ENCODE measurements at places on chromosomes 6 and 20.

GRCh38 chr6:43093436-43094289 is 17.5 kb downstream of the PTK7 start:
- no peak for DNase-seq

GRCh38 chr6:126335210-126335609 is 4.7 kb upstream of the CENPW start:
- DNase-seq, result no peak

- no peak for DNase-seq
Measured at GRCh38 chr20:6265204-6265904, 142.5 kb upstream of the FERMT1 start.

GRCh38 chr6:157029980-157030690 is 253.0 kb downstream of the ARID1B start:
- DNase-seq, result no peak

DNA sequence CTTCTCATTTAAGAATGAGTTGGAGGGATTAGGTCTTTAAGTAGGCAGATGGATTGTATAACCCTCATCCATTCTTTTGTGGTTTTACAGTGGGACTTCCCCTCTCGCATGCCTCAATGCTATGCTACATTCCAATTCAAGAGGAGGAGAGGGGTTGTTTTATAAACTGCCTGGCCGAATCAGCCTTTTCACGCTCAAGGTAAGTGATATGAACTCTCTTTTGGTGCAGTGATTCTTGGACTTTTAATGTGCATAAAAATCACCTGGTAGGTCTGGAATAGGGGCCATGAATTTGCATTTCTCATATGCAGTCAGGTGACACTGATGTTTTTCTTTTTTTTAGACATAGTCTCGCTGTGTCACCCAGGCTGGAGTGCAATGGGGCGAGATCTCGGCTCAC is 10.8 kb downstream of the ASXL1 start:
- DNase-seq, result no peak

DNA sequence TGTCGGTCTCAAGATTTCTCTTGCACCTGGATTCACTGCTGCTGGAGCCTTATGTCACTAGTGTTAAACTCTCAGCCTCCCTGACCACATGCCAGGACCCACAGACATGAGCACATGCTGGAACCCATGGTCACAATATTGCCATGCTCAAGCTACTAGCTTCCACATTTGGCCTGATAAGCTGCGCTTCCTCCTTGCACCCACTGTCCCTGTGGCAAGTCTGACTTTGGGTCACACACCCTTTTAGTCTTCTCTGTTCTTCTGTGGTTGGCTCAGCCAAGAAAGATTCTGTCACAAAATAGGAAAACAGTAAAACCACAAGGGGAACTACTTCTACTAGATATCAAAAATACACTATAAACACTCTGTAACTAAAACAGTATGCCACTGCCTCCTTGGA is 68.9 kb upstream of the HDAC2 start:
- no peak for DNase-seq

GRCh38 chr6:106976270-106976669 is 1.7 kb upstream of the CD24 start:
- DNase-seq, result no peak

- DNase-seq, result no peak
Measured at GRCh38 chr6:164379795-164380194, 929.6 kb downstream of the C6orf118 start.

GRCh38 chr20:50728486-50728980 is 2.8 kb upstream of the PARD6B start:
- no peak for DNase-seq

DNA sequence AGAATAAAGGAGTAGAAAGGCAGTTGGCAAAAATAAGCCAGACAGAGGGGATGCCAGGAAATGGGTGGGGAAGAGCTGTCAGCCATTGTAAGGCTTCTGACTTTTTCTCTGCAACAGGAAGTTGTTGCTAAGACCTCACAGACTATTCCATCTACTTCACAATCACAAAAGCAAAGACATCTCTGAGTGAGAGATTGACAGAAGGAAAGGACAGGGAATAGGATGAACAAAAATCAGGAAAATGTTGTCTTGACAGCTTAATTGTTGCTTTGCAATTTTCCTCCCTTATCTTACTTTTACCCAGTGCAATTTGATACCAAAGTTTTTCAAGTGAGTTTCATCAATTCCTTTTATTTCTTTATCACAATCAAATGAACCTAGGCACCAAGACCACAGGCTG is 291.2 kb downstream of the CBLN4 start:
- no peak for DNase-seq

DNA sequence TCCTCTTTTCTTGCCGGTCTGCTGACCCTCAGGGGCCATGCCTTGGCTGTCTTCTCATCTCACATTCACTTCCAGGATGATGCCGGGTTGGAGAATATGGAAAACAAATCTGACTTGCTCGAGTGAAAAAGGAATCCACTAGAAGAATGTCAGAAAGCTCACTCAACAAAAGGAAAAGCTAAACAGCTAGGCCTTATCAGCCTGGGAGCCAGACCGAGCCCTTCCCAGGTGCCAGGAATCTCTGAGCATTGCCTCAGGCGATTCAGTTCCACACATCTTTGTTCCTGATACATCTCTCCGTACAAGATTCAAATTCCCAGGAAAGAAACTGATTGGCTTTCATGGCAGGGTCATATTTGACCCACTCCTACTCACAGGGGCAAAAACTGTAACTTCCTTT is 9.2 kb upstream of the OSER1 start:
- DNase-seq, result no peak

DNA sequence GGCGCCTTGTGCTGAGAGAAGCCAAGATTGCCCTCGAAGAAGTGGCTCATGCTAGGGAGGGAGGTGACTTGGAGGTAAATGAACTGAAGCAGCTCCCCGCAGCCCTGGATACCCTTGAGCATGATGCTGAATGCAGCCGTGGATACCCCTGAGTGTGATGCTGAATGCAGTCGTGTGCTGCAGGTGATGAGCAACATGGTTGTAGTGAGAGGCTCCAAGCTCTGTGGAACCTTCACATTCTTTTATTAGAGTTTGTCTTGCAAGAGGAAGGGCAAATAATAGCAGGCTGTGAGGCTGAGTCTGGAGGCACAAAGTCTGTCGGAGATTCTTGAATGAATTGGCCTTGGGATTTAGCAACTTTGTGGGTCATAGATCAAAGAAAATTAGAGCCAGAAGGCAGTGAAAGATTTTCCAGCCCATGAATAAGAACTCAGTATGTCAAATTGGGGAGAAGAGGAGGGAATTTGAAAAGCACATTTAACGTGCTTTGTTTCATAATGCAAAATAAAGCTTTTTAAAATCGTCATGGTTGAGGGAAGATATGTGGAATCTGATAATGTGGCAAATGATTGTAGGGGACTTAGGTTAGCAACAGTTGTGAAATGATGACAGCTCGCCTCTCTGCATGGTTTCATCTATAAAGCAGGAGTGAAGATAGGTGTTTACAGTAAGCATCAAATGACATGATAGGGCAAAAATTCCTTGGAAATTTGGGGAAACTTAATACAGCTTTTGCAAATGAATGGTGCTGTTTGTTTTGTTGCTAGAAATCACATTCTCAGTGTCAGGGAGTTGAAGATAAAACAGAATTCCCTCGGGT is 120.1 kb upstream of the TIAM2 start:
- DNase-seq, result no peak

- DNase-seq, result no peak
Measured at GRCh38 chr6:155248008-155249001, 15.5 kb upstream of the CLDN20 start.

GRCh38 chr6:142642651-142643050 is 302.3 kb downstream of the HIVEP2 start:
- DNase-seq, result no peak

GRCh38 chr6:26401389-26401986 is 587 bp upstream of the BTN3A1 start:
- no peak for DNase-seq

- DNase-seq, result no peak
Measured at GRCh38 chr6:27545271-27546046, 72.6 kb upstream of the ZNF184 start.

- peak; percentile 14 for DNase-seq
Measured at GRCh38 chr6:87078983-87079616, 15.8 kb downstream of the CGA start.

- DNase-seq, result no peak
Measured at GRCh38 chr20:24461848-24462247, 7.6 kb upstream of the SYNDIG1 start.

DNA sequence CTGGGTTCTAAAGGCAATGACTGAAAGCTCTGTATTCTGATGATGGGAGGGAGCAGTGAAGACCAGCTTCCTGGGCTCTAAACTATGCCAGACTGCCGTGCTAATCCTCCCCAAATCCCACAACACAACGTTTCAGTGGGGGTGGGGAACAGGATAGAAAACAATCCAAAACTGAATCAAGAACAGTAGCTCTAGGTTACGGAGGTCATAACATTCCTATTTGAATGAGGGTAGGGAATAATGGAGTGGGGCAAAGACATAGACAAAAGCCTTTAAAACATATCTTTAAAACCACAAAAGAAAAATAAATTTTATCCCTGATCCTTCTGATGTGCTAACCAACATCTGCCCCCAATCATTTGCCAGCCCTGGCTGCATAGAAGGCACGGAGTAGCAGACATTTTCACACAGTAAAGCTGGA is 7.8 kb downstream of the USP49 start:
- DNase-seq, result no peak

GRCh38 chr6:4645713-4646360 is 130.4 kb upstream of the CDYL start:
- no peak for DNase-seq

DNA sequence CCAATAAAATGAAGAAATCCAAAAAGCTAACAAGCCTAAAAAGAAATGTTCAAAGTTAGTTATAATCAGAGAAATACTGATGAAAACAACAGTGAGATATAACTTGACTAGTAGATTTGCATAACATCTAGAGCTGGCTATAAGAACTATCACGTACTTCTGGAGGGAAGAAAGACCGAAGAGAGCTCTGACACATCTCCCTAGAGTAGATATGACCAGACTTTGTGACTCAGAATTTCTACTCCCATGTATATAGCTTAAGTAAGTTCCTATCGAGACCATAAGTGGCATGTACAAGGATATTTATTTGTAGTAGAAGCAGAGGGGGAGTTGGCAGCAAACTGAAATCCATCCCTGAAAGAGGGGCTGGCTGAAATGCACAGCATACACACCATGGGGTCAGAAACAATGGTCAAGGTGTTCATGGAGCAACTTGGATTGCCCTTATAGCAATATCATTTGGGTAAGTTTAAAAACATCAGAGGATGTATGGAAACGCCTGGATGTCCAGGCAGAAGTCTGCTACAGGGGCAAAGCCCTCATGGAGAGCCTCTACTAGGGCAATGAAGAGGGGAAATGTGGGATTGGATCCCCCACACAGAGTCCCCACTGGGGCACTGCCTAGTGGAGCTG is 25.6 kb upstream of the IL17A start:
- no peak for DNase-seq

GRCh38 chr6:130742131-130742681 is 85.0 kb upstream of the SMLR1 start:
- no peak for DNase-seq

GRCh38 chr6:14706378-14706929 is 539.4 kb upstream of the JARID2 start:
- no peak for DNase-seq

DNA sequence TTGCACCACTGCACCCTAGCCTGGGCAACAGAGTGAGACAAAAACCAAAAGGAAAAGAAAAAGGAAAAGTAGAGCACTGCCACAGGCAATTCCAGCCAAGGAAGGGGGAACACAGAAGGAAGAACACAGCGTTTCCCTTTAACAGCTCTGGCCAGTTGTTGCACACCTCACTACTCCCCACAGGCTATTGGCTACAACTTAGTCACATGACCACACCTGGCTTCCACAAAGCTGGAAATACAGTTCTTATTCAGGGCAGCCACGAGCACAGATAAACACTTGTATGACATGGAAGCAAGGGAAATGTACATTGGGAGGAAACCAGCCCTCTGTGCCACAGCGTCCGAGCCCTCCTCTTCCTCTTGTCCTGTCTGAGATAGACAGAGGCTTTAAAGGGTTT is 249.0 kb upstream of the JARID2 start:
- DNase-seq, result no peak

- no peak for DNase-seq
Measured at GRCh38 chr6:35388030-35388429, 45.7 kb downstream of the PPARD start.

GRCh38 chr6:74871757-74872156 is 334.1 kb downstream of the COL12A1 start:
- DNase-seq, result no peak

- no peak for DNase-seq
Measured at GRCh38 chr6:167647306-167647705, 179.4 kb upstream of the AFDN start.

GRCh38 chr20:20518263-20518662 is 150.4 kb downstream of the INSM1 start:
- DNase-seq, result no peak

- no peak for DNase-seq
Measured at GRCh38 chr6:116253188-116253504, 729 bp downstream of the TSPYL4 start.

GRCh38 chr20:46700481-46700880 is 9.0 kb upstream of the SLC2A10 start:
- no peak for DNase-seq

- no peak for DNase-seq
Measured at GRCh38 chr6:137099689-137100403, 55.1 kb upstream of the IL20RA start.

GRCh38 chr20:60589623-60590022 is 631.4 kb downstream of the CDH26 start:
- DNase-seq, result no peak

GRCh38 chr6:16352258-16352635 is 113.9 kb downstream of the GMPR start:
- DNase-seq, result no peak

GRCh38 chr6:73032586-73032985 is 192.7 kb downstream of the KHDC1L start:
- DNase-seq, result no peak

- no peak for DNase-seq
Measured at GRCh38 chr6:56499095-56499494, 143.6 kb downstream of the DST start.

DNA sequence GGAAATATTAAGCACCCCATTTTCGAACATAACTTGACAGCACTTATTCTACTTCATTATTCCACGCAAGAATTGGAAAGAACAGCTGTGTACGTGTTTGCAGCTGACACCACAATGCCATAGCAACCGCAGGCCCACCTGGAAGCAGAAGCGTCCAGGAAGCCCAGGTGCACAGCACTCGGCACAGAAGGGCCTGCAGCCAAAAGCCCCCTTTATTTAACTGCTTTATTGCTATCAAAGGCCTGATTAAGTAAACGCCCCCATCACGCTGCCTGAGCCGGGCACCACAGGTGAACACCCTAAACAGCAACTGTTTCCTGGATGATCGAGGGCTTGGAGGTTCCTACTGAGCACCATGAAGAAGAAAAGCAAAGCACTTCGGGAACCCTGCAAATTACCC is 6.3 kb downstream of the TAF4 start:
- no peak for DNase-seq

DNA sequence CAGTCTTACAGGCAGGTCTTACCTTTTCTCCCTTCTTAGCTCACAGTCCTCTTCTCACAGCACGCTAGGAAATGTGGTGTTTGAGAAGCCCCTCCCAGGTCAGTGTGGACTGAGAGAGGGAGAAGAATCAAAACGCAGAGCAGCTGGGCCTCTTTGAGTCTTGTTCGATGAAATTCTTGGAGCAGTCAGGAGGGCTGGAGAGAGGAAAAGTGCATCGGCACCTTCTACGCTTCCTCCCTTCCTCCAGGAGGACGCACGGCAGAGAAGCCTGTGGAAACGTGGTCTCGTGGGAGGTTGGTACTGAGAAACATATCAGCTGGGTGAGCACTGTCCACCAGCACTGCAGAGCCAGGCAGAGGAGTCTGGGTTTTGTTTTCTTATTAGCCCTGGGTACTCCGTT is 52.7 kb downstream of the TXLNB start:
- no peak for DNase-seq

GRCh38 chr6:75023634-75024033 is 182.2 kb downstream of the COL12A1 start:
- DNase-seq, result no peak

Data from activated CD4-positive, alpha-beta T cell treated with anti-CD3 and anti-CD28 coated beads for 1 hour (primary cell).